ENCODE measurements at places on chromosomes 4 and X.

- no peak for DNase-seq
Observed at GRCh38 chr4:127174201-127174600, 458.6 kb upstream of the INTU start.

DNA sequence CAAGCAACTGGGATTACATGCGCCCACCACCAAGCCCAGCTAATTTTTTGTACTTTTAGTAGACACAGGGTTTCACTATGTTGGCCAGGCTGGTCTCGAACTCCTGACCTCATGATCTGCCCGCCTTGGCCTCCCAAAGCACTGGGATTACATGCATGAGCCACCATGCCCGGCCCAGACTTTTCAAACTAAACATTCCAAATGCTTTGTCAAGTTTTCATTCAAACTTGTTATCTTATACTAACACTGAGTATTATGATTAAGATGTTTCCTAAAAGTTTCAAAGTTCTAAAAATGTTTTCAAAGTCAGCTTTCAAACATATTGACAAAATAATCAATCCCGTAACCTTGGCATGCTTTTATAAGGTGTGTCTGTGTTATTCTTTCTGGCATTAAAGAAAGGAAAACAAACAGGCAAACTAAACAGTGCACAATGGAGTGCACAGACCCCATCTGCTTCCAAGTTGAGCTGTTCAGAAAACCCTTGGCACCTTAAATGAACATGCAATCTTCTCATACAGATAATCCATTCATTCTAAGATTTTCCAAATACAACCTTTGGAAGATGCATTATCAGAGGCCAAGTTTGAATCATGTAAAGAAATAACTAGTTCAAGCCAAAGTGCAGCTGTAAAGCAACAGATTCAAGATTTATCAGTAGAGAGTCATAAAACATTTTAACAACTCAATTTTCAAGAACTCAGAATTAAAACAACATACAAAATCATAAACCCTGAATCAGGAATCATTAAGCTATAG is 49.1 kb downstream of the ABCG2 start:
- DNase-seq = no peak

DNA sequence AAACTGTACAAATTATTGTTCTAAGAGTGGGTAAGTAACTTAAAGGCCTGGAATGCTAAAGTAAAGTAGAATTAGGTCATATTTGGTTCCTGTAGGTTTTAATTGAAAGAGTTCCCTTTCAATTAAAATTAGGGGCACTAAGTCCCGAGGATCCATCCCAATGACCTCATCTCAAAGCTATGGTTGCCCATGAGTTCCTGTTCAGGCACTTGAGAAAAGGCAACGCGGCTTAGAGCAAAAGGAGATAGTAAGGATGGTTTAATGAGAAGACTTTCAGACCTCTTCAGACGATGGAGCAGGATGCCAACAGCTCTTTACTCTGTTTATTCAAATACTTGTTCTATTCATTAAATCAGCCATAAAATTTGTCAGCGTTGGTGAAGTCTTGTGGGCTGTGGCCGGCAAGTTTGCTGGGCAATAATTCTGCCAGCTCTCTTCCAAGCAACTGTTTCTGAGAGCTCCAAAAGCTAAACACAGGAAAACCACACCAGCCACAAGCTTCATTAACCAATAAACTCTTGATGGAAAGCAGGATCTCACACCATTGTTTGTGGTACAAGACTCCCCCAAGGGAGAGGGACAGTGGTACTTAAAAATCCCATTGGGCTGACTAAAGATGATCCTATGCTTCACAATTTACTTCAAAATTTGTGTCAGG is 167.4 kb downstream of the COL4A6 start:
- DNase-seq = no peak

DNA sequence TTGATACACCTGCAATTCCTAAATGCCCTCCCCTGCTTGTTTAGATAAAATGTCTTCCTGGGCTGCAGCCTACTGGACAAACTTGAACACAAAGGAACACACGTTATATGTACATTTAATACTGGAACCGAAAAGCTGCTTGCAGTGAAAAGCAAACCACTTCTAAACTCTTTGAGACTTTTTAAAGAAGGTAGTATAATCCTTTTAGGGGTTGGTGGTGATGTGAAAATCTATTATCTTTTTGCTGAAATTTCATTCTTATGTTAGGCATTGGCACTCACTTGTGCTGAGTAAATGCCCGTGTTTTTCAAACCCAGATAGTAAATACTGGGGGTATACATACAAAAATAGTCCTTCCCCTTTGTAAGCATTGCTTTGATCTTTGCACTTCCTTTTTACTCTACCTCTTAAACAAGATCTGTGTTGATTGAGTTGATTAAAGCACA is 2.2 kb downstream of the NFKB1 start:
- no peak for DNase-seq

GRCh38 chr4:147090486-147090885 is 144.8 kb upstream of the TTC29 start:
- DNase-seq = no peak

DNA sequence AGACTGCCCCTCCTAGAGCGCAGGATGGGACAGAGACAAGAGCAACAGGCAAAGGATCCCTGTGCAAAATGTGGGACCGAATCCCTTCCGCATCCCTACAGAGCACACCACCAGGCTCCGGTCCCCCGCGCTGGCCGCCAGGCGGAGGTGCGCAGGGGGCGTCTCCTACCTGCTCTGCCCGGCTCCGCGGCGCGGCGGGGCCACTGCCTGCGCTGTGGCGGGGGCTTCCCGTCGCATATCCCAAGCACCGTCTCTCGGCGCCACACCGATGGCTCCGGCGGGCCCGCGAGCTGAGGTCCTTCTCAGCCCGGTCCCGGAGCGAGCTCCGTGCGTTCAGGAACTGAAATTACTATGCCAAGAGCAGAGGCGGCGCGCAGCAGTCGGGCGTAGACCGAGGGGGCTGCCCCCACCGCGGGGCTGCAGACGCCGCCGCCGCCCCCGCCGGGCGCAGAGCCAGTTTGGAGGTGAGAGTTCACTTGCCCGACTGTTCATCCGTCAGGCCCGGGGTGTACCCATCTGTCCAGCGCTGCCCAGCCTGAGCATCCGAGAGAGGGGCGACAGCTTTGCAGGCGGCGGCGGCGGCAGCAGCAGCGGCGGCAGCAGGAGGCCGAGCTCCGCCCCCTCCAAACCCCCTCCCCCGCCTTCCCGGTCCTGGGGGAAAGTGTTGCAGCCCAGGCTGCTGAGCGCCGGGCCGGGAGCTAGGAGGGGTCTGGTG is at the start of gene GPRIN3:
Gene GPRIN3 (minus strand): TSS at position 355 of the 715 bp plus-strand sequence. CDS start 57,690 bp downstream, outside the sequence.
- DNase-seq = peak; percentile 73

GRCh38 chrX:63785708-63786040 is 660 bp upstream of the ARHGEF9 start:
- no peak for DNase-seq

DNA sequence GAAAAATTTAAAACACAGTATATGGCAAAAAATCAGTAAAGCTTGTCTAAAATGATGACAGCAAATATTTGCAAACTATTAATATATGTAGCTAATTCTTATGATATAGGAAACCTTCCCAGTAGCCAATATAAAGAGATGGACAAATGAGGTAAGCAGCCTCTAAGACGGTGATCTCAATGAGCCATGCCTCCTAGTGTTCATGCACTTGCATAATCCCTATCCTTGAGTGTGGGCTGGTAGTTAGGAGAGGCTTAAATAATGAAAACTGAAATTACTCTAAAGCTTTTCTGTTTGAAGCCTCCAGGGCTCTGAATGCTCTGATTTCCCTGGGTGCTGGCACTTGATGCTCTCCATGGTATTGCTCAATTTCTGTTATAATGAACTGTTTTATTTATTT is 24.6 kb upstream of the ARMCX4 start:
- DNase-seq = no peak

- no peak for DNase-seq
Observed at GRCh38 chr4:89823416-89823815, 13.5 kb downstream of the SNCA start.

DNA sequence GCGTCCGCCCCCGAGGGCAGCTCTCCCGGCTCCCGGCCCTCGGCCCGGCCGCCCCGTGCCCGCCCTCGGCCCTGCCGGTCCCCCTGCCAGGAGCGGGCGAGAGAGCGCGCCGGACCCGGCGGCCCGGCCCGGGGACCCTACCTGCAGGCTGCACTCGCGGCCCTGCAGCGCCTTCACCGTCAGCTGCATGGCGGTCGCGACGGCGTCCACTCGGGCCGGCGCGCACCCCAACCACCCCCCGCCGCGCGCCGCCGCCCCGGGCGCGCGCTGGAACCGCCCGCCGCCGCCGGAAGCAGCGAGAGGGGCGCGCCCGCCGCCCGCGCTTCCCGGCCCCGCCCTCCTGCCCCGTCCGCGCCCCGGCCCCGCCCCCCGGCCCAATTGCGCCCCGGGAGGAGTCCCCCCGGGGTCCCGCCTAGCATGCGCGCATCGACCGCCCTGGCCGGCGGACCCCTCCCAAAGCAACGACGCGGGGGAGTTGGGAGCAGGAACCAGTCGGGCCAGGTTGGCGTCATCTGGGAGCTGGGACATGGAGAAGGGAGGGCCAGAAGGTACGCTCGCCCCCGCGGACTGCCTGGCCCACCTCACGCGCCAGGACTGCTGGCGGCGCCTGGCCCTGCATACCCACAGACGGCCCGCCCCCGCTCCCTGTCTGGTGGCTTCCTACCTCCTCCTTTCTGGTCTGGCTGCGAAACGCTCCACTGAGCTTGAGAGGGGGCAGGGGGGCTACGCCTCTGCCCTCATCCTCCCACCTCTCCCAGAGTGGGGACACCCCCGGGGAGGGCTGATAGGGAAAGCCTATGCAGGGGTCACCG is at the start of gene UBL4A:
Gene UBL4A (minus strand): TSS at position 220 of the 812 bp plus-strand sequence. CDS start 31 bp downstream, at position 189.
- DNase-seq = peak; percentile 70

DNA sequence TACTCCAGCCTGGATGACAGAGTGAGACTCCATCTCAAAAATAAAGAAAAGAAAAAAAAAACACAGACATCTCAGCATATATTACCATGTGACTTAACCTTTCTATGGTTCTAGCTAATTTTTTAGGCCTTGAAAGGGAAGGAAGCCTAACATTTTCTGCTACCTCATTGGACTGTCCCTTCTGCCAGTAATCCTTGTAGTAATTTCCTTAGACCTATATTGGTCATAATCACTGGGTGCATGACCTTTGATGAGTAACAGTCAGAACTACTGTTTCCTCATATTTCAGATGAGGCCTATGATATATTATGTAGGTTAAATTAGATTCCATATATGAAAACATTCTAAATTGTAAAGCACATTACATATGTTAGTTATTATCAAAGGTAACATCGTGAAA is 9.6 kb downstream of the XIAP start:
- no peak for DNase-seq

DNA sequence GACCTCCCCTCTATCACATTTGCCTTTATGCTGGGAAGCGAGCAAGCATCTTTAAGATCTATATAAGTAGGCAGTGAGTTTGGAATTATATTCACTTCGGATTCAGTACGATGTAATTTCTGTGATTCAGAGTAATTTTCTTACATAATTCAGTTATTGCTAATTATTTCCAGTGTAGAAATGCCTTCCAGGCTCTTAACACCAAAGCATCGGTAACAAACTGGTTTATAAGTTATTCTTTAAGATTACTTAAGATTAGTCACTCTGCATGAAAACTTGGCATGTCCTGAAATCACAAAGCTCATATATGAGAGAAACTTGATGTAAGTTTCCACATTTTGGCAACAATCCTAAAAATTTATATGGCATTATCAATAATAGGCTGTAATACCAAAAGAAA is 120.8 kb downstream of the ADAMTS3 start:
- DNase-seq = no peak

DNA sequence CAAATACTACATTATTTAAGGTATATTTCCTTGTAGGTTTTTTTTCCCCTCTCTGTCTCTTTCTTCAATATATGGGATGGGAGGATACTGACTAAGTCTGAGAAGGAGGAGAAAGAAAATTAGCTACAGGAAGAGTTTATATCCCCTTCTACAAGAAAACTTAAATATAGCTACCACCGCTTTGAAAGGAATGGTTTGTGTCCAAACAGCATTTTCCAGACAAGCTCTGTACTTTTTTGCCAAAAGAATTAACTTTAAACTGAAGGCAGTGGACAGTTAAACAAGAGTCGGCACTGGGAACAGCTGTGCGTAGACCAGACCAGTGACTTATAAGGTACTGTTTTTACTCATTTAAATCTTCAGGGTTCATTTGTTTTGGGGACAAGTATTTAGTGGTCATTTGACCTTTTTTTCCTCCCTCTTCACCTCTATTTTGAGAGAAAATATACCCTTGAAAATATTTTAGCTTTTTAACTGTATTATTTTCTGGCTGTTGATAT is 303.7 kb downstream of the ARHGAP24 start:
- DNase-seq = no peak

DNA sequence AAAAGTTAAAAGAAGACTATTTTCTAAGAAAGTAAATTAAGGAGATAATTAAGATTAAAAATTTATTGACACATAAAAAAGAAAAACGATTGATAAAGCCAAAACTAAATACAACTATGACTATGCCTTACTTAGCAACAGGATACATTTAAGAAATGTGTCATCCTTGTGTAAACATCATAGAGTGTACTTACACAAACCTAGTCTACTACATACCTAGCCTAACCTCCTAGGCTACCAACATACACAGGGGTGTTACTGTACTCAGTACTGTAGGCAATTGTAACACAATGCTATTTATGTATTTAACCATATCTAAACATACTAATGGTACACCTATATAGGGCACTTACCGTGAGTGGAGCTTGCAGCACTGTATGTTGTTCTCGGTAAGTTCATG is 108.3 kb downstream of the ANXA10 start:
- no peak for DNase-seq

DNA sequence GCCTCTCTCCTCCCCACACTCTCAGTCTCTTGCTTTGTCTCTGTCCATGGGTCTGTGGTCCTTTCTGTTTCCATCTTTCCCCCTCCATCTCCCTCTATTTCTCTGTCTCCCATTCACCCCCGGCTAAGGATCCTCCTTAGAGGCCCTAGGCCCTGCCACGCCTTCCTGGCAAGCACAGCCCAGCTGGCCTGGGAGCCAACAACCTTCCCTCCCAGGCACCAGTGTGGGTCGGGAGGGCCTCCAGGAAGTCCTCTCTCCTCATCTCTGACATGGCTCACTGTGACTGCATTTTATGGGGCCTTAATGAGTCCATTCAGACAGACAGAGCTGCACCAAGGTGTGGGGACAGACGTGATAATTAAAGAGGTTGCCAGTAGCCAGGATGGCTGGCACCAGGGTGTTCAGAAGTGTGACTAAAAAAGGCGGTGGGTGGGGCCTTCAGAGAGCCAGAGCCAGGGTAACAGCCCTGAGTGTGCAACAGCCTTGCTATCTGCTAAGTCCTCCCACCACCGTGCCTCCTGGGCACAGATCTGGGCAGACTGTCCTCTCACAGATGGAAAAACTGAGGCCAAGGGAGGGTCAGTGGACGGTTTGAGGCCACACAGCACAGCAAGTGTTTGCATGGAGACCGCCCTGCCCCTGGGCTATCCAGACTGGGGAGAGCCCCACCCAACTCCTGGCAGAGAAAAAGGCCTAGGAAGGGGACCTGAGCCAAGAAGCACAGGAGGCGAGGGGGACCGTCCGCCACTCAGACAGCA is 31.5 kb downstream of the BLOC1S4 start:
- no peak for DNase-seq

DNA sequence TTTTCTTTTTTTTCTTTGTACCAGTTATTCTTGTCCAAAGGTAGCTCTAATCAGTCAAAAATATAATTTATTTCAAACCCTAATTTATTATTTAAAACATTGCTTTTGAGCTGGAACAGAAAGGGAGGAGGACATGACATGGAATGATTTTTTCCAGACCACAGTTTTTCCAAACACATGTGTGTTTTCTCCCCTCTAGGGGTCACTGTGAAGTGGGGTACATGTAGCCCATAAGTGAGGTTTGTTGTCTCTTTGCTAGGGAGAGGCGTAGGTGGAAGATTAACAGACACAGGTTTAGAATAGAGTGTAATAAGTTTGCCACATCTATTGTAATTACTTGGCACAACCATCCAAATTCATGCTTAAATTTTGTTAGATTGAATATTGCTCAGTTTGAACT is 83.0 kb downstream of the TNIP2 start:
- no peak for DNase-seq

All from CD4-positive, alpha-beta T cell treated with Interleukin-12 subunit alpha and Interleukin-12 subunit beta, for 1 hour (primary cell).